IPS DF 6.9 (cell line): ENCODE measurements at places on chromosomes 3 and 15.

GRCh38 chr15:92001307-92001706, 147.8 kb downstream of the SLCO3A1 start:
- no peak for DNase-seq

- no peak for DNase-seq
These were observed 17.8 kb downstream of the ABHD17C start for GRCh38 chr15:80712956-80713355.

DNA sequence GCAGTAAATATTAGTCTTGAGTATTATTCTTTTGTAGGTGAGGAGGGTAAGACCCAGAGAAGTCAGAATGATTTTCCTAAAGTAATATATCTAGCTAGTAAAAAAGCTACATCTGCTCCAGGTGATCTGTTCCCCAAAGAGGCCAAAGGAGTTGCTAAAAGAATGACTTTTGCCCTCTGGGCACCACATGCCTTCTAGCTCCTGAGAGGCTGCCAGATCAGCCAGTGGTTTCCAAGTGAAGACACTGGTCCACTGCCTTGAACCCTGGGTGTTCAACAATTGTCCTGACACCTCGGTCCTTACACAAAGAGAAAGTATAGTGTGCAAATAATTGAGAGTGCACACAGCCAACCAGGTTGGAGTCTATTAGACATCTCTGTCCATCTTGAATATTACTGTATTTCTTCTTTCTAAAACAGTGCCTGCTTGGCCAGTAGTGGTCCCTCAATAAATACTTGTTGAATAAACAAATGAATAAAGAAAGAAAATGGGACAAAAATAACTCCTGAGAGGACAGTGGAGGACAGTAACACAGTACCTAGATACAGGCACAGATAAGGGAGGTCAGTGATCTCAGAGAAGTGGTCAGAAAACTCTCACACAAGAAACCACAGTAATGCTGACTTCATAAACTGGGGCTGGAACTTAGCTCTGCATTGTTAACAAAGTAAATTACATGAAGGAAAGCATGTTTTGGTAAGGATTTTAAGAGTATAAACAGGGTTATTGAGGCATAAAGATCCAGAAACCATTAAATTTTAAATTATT, 56.6 kb upstream of the CSTA start:
- DNase-seq: no peak

DNA sequence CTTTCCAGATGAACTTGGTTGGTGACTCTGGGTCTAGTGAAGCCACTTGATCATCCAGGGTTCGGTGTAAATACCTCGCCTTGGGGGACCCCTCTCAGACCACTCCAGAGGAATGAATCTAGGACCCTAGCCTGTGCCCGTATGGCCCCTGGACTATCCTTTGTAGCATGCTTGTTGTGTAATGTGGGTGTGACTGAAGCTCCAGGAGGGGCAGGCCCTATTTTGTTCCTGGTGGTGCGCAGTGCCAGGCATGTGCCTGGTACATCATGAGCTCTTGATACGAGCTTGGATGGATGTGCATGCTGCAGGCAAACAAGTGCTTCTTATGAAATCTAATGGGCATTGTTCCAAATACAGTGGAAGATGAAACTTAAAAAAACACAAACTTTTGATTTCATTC, 82.8 kb downstream of the EBLN2 start:
- DNase-seq: no peak

DNA sequence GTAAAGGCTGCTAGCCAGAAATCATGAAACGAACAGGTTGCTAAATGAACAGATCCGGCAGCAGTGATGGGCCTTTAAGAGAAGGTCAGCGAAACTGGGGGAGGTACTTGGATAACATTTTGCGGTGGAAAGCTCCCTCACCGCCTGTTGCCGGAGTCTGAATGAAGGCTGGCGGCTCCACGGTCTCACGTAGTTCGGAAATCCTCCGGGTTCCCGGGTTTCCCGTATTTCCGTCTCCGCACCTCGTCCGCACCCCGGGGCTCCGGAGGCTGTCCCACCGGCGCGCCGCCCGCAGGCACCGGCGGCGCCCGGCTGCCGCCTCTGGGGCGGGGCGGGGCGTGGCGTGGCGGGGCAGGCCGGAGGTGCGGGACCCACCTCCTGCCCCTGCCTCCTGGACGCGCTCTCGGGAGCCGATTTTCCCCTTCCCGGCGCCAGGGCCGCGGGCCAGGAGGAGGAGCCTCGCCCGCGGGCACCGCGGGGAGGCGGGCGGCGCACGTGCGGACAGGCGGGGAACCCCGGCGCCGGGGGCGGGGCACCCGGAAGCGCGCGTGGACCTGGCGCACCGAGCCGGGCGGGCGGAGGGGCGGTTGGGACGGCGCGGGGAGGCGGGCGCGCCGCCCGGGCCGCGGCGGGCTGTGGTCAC, at the start of gene ZDHHC23:
TSS of gene ZDHHC23 (plus strand) at position 642 of the 643 bp plus-strand sequence. CDS start 790 bp downstream, outside the sequence.
- DNase-seq: no peak

- no peak for DNase-seq
These were observed 97.1 kb downstream of the CD47 start for GRCh38 chr3:107993771-107994170.

DNA sequence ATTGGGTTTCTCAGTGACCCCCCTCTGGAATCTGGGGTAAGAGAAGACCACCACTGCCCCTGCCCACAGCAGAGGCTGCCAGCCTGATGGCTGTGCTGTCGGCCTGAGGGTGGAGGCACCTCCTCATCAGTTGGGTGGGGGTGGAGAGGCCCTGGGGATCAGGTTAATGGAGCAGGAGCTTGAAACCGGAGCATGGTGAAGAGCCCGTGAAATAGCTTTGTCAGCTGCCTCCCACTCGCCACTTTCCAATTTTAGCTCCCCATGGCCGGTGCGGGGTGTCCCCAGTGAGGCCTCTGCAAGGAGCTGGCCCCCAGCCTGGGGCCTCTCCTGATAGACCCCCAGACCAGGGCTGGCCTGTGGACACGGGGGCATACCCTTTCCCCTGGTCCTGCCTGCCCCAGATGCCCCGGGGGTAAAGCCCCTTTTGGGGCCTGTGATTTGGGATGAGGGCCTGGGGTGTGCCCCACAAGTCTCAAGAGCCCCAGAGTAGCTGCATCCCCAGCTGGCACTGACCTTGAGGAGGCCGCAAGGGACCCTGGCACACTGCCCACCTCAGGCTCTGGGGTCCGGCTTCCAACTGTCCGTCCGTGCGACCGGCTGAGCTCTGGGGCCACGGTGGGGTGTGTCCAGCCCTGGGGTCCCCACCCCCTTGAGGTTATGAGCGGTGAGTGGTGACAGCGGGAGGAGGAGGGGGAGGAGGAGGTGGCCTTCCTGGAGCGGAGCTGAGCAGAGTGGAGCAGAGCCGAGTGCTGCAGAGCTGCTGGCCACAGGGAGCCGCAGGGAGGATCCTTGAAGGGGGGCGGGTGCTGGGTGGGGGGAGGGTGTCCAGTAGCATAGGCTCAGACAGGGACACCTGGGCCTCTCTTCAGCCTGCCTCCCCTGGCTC, at the start of gene HHATL:
TSS of gene HHATL (minus strand) at position 733 of the 886 bp plus-strand sequence. CDS start 1,972 bp downstream, outside the sequence.
- DNase-seq: no peak

DNA sequence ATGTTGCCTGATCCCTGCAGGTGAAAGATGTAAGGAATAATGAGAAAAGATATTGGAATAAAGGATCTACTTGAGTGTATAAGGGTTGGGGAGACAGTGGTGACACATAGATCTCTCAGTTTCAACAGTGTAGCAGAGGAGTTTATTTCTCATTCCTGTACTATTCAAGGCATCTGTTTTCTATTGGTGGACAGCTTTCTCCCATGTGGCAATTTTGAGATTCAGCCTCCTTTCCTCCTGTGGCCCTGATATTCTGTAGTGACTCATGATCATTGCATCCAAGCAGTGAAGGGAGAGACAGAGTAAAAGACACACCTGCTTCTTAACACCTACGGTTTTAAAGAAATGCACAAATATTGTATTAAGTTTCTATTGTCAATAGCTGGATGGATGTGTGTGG, 327.6 kb downstream of the GRM7 start:
- DNase-seq: no peak

DNA sequence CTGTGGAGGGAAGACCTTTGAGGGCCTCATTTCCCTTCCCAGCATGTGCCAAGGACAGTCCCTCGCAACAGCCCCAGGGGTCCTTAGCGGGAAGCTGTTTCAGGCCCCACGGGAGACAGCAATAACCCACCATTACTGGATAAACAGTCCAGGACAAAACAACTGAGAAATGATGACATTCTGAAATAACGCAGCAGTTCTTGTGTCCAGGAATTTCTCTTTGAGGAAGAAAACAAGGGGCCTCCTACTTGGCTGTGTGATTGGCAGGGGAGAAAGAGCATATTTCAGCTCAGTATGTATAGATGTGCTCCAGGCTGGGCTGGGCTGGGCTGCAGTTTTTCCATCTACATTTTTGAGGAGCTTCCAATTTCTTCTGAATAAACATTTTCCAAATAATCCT, 82.2 kb upstream of the THBS1 start:
- DNase-seq: no peak

DNA sequence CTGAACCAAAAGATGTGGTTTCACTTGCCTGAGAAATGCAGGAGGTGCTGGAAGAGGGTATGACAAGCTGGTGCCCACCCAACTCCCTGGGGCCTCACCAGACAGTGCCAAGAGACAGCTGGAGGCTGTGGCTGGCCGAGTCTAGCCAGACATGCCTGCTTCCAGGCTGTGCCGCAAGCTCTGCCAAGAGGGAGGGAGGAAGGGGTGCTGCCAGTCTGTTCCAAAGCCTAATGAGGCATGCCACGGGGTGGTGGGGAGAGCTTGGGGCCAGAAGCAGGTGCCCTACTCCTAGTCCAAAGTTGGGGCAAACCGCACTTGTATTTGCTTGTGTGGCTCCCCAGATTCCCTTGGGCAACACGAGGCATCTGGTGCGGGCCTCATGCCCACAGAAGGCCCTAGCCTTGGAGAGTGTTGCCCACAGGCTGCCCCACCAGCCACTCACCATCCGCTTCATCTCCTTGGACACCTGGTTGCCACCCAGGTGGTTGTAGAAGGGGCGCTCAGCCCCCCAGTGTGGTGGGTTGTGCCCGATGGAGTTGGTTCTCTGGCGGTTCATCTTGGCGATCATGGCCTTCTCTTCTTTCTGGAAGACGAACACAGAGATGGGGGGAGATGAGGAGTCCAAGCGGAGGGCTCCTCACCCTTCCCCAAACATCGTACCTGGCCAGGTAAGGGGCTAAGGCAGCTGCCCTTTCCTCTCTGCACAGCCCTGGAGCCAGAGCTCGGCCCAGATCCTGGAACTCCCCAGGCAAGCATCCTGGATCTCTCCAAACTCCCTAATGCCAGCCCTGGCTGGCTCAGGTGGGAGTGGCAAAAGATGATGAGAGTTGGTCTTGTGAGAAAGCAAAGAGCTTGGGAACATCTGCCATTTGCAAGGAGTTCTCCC, 123.4 kb downstream of the SEC22A start:
- DNase-seq: no peak

DNA sequence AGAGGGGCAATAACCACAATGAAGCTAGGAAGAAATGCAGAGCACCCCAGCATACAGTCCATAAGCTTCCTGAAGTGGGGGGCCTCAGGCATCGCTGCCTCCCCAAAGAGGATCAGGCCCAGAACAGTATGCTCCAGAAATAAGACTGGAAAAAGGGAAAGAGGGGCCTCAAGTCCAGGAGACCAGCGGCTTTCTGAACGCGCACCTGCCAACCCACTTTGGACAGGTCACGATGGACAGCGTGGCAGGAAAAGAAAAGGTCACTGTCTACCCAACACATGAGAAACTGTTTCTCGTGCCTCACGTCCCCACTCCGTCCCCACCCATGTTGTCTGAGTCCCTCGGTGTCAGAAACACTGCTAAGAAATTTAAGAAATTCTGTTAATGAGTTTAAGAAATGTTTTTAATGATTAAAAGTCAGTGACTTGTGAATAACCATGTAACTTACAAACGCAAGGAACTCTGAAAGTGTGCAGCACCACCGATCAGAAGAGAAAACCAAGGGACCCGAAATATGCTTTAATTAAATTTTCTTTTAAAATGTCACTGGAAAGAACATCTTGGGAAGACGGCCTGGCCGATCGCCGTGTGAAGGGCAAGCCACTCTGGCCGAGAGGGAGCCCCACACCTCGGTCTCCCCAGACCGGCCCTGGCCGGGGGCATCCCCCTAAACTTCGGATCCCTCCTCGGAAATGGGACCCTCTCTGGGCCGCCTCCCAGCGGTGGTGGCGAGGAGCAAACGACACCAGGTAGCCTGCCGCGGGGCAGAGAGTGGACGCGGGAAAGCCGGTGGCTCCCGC, 1.7 kb upstream of the PPARG start:
- DNase-seq: no peak

GRCh38 chr3:150105886-150106612, 135.4 kb upstream of the PFN2 start:
- DNase-seq: no peak

- DNase-seq: no peak
These were observed 68.9 kb downstream of the WWTR1 start for GRCh38 chr3:149588909-149589308.

DNA sequence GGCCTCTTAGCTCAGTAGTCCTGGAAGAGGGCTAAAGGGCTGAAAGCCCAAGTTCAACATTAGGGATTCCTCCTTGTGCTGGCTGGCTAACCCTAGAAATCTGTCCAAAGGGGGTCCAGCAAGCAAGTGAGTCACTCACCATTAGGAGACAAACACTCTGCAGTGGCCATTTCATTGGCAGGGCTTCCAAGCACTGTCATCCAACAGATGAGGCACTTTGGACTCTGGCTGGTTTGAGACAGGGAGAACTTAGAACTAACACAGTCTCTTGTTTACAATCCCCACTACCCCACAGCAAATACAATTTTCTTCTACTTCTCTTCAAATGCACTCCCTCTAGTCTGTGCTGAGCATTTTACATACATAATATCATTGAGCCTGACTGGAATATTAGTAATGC, 10.1 kb upstream of the WNT5A start:
- DNase-seq: no peak

DNA sequence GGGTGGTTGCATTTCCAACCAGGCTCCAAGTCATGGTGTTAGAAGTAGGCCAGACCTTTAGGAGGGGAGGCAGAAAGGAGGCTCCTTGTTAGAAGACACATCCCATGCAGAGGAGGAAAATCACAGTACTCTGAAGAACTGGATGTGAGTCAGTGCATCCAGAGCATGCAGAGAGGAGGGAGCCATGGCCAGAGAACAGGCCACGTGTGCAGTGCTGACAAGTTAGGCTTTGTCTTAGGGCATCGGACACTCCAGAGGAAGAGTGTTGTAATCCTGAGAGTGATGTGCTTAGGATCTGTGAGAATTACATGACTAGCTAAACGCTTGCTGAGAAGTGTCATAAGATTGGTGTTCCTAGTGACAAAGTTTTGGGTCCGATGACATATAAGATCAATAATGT, 456.5 kb upstream of the THRB start:
- no peak for DNase-seq

- DNase-seq: no peak
These were observed 35.4 kb downstream of the SLC28A2 start for GRCh38 chr15:45287390-45287956.

DNA sequence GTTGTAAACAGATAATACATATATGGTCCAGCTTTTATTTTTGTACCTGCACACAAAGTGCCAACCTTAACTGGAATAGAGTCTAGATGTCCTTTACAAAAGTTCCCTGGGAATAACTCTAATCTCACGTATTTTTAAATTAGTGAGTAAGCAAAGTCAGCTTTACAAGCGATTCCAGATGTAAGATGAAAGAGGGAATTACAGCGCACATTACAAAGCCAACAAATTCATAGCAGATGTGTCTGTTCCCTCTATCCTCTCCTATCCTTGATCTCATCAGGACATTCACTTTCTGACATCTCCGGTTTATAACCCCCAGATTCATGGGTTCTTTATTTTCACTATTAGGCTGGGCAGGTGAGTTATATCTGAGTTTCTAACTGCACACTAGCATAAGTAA, 406.8 kb upstream of the ZNF385D start:
- no peak for DNase-seq

GRCh38 chr15:66222273-66223198, 31.0 kb downstream of the MEGF11 start:
- no peak for DNase-seq

GRCh38 chr3:72797773-72798543, 50.3 kb downstream of the SHQ1 start:
- no peak for DNase-seq
